ENCODE measurements at places on chromosomes 6 and 20.

DNA sequence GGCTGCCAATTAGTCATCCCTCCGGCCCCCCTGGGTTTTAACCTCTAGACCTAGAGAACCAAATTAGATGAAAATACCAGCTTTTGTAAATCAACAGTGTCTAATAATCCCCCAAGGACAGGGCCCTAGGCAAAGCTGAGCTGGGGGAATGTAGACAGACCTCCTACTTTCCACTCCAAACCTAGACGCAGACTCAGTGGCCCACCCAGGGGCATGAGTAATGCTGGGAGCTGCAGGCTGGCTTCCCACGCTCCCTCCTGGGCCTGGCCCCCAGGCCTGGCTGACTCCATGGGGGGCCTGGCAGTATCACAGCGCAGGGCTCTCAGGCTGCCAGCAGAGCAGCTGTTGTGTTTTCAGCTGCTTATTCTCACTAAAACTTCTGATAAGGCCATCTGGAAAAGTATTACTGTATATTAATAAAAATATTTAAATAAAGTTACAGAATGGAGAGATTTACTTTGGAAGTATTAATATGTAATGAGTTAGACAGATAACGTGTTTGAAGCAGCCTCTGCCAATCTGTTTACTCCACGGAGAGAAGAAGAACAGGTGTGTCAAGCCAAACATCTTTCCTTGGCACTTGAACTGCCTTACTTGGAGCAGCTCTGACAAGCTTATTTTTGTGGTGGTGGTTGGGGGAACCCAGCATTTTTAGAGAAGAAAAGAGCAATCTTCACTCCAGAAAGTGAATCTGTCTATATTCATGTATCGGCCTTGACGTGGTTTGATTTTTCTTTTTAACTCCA lies 144.0 kb upstream of the AGPAT4 start:
- DNase-seq: no peak

DNA sequence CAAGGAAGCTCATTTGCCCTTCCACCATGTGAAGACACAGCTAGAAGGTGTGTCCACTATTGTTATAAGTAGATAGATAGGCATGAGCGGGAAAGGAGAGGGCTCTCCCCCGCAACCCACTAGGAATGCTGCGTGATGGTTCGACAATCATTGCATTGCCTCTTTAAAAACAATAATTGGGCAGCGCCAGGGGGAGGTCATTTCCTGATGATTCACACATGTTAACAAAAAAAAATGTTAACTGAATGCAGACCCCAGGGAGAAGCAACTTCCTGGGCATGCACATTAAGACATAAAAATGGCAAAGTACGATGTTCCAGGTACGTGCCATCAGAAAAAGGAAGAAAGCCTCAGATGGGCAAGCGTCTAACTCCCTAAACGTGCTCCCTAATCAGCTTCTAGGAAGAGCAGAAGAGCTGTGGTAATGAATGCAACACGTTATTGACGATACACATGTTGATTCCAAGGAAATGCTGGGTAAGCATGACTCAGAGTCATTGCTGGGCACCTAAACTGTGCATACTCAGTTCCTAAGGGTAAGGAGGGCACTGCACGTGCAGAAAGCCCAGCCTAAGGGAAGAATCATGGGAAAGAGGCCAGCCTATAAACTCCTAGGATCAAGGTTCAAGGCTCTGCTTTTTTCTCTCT lies 113.7 kb downstream of the FAM217A start:
- DNase-seq: no peak

DNA sequence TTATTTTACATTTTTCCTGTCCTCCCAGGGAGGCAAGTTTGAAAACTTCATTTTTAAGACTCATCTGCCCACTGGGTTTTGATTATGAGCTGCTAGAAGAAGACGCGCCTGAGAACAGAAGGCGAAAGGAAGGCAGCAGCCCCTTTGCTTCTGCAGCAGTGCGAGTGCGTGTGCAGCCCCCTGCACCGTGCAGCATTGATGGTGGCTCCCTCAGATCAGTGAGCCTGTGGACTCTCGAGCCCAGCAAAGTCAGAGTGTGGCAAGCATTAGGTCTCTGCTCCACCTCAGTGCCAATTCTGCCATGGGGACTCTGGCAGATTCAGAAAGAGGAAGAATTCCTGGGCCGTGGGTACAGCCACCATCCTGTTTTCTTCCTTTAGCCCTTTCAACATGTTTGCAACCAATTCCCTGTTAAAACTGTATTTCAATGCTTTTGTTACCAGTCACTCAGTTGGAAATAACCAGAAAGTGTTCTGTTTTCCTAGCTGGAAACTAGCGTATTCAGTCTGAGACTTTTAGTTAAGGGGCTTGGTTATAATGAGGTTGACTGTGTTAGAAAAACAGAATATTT lies 134.8 kb upstream of the OGFRL1 start:
- DNase-seq: no peak

DNA sequence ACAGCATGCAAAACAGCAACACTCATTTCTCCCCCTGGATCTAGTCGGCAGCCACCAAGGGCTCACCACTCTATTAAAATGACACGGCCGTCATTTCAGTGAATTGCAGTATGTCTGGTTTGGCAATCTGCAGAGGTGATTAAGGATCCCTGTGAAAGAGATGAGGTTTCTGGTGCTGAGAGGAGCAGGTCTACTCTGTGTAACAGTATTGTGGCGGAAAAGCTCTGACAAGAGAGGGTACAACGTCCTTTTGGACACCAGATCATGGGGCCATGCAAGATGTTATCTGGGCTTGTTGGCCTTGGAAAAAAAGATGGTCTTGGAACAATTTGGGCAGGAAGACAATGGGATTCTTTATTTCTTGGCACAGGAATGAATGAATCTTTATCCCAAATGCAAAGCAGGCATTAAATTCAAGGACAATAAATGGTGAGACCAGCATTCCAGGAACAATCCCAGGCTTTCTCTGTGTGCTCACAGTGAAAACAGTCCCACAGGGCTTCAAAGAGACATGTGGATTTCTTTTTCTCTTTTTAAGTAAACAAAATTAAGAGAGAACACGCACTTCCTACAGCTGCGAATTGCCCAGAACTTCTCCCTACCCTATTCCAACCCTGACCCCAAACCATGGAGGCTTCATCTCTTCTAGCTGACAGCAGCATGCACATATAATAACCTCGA lies 33.7 kb upstream of the ADGRF1 start:
- DNase-seq: no peak

- no peak for DNase-seq
Observed at GRCh38 chr6:125194941-125195340, 41.4 kb downstream of the TPD52L1 start.

- DNase-seq: no peak
Observed at GRCh38 chr6:134896910-134897309, 53.0 kb downstream of the ALDH8A1 start.

DNA sequence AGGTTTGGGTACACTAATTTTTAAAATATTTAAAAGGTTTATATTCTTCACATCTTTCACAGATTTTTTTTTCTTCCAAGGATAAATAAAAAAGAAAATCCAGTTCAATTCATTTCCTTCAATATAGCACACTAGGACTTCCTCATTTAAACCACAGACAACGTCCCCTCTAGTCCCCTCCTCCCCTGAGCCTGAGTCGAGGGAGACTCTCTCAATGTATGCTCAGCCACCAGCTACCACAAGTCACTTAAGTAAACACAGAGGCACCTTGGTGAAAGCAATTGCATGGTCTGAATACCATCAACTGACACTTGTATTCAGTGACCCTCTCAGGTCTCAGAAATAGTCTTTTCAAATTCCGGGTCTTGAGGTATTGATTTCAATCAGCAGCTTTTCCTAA lies 88.6 kb downstream of the SIM1 start:
- no peak for DNase-seq

- DNase-seq: no peak
Observed at GRCh38 chr6:443621-444159, 52.1 kb downstream of the IRF4 start.

GRCh38 chr6:36765190-36765589 lies 67.6 kb downstream of the RAB44 start:
- DNase-seq: no peak

DNA sequence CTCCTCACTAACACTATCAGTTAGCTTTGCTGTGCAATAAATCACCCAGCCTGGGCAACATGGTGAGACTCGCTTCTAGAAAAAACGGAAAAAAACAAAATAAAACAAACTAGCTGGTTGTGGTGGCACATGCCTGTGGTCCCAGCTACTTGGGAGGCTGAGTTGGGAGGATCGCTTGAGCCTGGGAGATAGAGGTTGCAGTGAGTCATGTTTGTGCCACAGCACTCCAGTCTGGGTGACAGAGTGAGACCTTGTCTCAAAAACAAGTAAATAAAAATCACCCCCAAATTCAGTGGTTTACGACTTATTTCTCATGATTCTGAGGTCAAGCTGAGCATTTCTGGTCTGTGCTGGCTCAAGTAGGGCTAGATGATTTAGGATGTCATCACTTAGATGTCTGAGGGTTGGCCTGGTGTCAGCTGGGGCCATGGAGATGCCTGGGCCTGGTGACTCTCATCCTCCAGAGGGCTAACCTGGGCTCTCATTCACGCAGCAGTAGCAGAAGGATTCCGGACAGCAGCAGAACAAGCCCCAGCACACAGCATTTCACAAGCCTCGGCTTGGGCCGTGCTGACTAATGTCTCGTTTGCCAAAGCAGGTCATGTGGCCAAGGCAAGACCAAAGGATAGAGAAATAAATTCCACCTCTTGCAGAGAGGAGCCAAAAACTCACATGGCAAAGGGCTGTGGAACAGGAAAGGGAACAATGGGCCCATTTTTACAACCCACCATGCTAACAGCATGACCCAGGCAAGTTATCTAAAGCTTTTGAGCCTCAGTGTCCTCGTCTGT lies 32.5 kb downstream of the MGME1 start:
- DNase-seq: peak; percentile 23

- no peak for DNase-seq
Observed at GRCh38 chr6:51049983-51050877, 231.6 kb downstream of the TFAP2B start.

DNA sequence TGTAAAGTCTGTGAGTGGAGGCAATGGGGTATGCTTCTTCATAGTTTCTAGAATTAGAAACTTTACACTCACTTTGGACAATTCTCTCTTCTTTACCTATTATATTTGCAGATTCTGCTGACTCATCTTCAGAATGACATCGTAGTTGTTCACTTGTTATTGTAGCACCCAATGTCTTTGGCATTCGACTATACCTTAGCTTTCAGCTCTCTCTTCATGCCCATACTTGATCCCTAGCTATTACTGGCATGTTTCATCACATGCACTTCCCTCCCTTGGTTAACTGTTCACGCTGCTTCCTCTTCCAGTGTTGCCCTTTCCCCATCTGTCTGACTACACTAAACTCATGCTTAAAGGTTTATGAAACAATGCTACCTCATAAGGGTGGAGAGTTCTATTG lies 298.1 kb upstream of the TCF21 start:
- no peak for DNase-seq

Data from C1 segment of cervical spinal cord (tissue), 14 donors.